Fibroblast of skin of left biceps (primary cell): ENCODE measurements at places on chromosomes 5 and 9.

GRCh38 chr9:35198191-35198590, 36.4 kb downstream of the UNC13B start:
- DNase-seq, result no peak

DNA sequence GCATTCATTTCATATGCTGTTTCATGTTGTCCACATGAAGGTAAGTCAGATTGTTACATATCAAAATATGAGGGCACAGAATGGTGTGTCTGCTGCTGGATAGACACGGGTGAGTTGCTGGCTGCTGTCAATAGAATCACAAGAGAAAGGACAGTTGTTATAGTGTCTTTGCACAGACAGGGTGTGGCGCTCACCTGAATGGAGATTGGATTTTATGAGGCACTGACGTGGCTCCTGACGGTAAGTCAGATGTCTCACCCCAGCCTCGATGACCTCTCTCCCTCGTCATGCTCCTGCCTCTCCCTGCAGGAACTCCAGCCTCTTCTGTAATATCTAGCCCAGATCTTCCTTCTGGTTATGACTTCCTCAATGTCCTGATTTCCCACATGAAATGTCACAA, 75.4 kb upstream of the SELENOP start:
- no peak for DNase-seq

DNA sequence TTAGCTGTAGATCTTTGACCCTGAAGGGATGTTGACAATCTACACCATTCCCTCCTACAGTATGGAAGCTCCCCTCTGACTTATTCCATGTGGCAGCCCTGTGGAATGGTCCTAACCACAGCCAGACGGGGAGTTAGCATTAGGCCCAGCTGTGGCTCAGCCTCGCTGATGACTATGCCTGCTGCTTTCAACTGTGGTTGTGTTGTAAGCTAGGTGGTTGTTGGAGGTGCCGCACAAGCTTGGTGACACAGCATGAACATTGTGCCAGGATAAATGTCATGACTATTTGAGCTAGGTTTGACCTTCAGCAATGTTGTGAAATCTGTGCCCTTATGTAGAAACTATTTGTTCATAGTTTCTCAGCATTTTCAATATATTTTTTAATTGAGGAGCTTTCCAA, 40.6 kb downstream of the SGCD start:
- peak; percentile 86 for DNase-seq

- peak; percentile 33 for DNase-seq
These were observed 92.0 kb downstream of the PLCXD3 start for GRCh38 chr5:41418220-41419031.

GRCh38 chr9:93126151-93126781, 7.8 kb downstream of the NINJ1 start:
- no peak for DNase-seq

DNA sequence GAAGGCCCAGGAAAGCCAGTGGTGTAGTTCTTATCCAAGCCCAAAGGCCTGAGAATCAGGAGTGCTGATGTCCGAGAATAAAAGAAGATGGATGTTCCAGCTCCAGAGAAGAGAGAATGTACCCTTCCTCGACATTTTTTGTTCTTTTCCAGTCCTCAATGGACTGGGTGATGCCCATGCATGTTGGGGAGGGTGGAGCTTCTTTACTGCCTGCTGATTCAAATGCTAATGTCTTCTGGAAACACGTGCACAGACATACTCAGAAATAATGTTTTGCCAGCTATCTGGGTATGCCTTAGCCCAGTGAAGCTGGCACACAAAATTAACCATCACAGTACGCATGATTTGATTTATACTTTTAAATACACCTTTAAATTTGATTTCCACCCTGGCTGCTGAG, 61.5 kb upstream of the FOXE1 start:
- DNase-seq, result no peak

DNA sequence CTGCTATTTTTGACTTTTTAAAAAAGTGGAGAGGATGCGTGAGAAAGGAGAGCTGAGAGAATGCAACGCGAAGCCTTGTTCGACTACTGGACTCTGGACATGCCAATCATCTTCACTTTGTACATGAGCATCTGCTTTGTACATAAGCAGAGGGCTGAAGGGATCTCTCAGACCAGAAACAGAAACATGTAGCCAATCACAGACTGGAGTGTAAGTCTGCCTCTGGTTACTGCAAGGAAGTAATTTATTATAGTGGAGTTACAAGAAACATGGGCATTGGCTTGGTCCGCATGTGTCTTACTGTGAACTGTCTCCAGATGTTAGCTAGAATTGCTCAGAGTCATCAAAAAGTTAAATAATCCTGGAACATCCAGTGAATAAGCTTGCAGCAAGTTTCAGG, 190.0 kb upstream of the GRAMD2B start:
- no peak for DNase-seq
